Activated T-cell treated with anti-CD3 and anti-CD28 coated beads, Interleukin-2, amount 50 U/mL, for 72 hours (primary cell): ENCODE measurements at places on chromosomes 2 and 18. TPM values are rescaled to one million over a fixed set of nuclear protein-coding genes. Genes with fewer than 3 reads are reported as not detected.

DNA sequence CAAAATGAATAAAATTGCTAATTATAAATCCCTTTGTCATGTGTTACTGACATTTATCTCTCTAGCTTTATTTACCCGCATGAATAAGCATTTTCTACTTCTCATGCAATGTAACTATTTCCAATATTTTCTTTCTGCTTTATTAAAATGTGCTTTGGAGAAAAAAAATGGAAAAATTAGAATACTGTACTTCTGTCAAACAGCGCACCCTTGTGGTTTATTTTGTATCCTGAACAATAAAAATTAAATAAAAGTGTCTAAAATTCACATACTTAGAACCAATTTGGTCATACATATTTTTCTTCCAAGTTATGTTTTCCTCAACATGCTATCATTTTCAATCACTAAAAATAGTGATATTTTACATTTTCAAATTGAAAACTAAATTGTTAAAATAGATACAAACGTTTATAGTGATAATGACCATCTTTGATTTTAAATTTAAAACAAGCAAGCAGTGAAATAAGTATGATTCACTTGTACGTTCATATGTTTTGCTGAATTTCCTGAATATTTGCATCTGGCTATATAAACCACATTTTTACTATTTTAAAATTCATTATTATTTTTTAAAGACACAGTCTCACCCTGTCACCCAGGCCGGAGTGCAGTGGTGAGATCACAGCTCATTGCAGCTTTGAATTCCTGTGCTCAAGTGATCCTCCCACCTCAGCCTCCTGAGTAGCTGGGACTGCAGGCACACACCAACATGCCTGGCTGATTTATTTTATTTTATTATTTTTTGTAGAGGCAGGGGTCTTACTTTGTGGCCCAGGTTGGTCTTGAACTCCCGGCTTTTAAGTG lies 95.9 kb upstream of the GRB14 start:
- H3K36me3 ChIP-seq, result no peaks in the 10 kb centered on the region
- H3K4me3 ChIP-seq, result no peak overlapping the region
- no peak for DNase-seq
- no peak overlapping the region for H3K27ac ChIP-seq

DNA sequence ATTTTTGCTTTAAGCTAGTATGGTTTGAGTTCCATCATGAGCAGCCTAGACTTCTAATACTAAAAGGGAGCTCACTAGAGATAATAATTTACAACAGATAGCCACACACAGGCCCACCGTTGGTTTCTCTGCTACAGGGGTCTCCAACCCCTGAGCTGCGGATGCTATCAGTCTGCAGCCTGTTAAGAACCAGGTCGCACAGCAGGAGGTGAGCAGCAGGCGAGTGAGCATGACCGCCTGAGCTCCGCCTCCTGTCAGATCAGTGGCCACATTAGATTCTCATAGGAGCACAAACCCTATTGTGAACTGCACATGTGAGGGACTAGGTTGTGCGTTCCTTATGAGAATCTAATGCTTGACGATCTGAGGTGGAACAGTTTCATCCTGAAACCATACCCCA lies 150.6 kb downstream of the HRH4 start:
- H3K4me1 ChIP-seq, result no peaks in the 10 kb centered on the region
- H3K27ac ChIP-seq, result no peak overlapping the region
- no peak for DNase-seq
- no peak overlapping the region for H3K4me3 ChIP-seq
- H3K27me3 ChIP-seq, result no peaks in the 10 kb centered on the region
- no peaks in the 10 kb centered on the region for H3K36me3 ChIP-seq

Gene SKOR2
- total RNA-seq, result 0.70 TPM

DNA sequence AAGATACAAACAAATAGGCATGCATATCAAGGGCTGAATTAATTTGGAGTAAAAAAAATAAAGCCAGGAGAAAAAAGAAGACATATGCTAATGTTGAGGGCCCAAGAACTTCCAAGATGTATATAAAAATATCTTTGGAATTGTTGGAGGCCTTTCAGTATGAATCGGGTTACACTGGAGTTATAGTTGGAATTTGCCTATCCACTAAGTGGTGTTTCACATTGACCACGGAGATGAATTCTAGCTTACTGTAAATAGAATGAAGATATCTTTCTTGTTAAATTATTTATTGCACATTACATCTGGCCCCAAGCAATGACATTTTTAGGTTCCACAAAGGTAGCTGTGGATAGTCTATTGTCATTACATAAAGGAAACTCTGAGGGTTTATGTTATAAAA lies 38.5 kb upstream of the TRIB2 start:
- H3K27ac ChIP-seq, result no peak overlapping the region
- no peaks in the 10 kb centered on the region for H3K4me1 ChIP-seq
- no peak overlapping the region for H3K4me3 ChIP-seq
- peaks cover 3% of the 10 kb centered on the region for H3K36me3 ChIP-seq
- no peaks in the 10 kb centered on the region for H3K27me3 ChIP-seq

Gene SERPINB2
- total RNA-seq, result not detected

Gene TXNDC9
- total RNA-seq, result 24.5 TPM

DNA sequence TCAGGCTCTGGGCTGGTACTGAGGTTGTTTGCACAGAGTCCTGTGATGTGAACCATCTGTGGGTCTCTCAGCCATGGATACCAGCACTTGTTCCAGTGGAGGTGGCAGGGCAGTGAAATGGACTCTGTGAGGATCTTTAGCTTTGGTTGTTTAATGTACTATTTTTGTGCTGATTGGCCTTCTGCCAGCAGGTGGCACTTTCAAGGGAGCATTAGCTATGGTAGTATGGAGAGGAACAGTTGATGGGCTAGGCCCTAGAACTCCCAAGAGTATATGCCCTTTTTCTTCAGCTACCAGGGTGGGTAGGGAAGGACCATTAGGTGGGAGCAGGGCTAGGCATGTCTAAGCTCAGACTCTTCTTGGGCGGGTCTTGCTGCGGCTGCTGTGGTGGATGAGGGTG lies 257.0 kb upstream of the GYPC start:
- H3K4me1 ChIP-seq, result no peaks in the 10 kb centered on the region
- peak; percentile 29 for DNase-seq
- no peaks in the 10 kb centered on the region for H3K36me3 ChIP-seq
- H3K27me3 ChIP-seq, result peaks cover 33% of the 10 kb centered on the region
- H3K27ac ChIP-seq, result no peak overlapping the region

DNA sequence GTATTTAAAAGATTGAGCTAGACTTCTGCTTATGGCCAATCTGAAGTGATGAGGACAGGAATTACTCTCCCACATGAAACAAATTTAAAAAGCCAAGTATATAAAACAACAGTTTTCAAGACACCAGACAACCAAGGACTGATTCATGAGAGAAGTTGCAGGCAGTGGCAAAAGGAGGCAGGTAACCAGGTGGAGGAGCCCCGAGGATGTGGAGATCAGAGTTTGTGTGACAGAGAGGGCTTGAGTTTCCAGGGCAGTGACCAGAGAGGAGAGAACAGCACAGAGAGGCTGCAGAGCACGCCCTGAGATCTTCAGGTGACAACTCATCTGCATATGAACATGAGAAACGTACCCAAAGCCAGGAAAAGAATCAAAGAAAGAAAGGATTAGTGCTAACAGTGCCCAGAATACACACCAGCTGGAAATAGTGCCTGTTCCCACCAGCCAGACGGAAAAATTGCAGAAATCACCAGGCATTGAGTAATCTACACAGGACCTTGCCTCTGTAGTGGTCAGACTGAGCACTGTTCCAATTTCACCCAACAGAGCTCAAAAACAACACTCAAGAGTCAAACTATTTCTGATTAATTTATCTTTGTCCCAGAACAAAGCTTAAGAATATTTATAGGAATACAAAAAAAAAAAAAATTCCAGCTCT lies 173.1 kb downstream of the SEPTIN10 start:
- no peak for DNase-seq
- H3K4me1 ChIP-seq, result no peaks in the 10 kb centered on the region

DNA sequence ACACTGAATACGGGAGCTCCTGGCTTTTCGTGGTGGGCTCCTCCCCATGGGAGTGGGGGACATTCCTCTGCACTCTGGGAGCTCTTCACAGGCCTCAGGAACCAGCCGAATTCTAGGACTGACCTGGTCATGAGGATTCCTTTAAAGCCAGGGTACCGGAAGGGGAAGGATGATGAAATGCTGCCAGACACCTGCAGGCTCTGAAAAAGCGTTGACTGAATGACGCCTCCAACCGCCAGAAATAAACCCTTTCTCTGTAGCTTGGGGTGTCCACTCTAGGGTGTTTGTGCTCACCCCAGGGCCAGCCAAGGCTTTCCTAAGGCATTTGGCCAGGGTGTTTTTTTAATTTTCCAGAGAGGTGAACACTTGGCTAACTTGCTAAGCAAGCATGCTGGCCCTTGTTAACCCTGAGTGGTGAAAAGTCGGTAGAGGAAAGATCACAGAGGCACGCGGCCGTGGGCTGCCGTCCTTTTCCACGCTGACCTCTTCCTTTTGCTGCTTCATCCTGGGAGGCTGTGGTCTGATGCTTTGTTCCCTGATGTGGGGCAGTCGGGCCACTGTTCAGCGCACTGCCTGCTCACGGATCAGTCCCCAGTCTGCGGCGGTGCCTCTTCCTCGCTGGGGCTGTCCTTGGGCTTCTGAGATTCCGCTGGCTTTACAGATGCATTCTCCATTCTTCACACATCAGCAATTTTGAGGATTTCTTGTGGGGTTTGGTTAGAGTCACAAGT lies 32.0 kb downstream of the IMPA2 start:
- H3K4me1 ChIP-seq, result no peaks in the 10 kb centered on the region
- no peak overlapping the region for H3K27ac ChIP-seq
- H3K27me3 ChIP-seq, result no peaks in the 10 kb centered on the region
- H3K4me3 ChIP-seq, result no peak overlapping the region
- DNase-seq, result no peak

Gene PROC
- 0.42 TPM for total RNA-seq
